ENCODE measurements at places on chromosomes 5 and 9.

DNA sequence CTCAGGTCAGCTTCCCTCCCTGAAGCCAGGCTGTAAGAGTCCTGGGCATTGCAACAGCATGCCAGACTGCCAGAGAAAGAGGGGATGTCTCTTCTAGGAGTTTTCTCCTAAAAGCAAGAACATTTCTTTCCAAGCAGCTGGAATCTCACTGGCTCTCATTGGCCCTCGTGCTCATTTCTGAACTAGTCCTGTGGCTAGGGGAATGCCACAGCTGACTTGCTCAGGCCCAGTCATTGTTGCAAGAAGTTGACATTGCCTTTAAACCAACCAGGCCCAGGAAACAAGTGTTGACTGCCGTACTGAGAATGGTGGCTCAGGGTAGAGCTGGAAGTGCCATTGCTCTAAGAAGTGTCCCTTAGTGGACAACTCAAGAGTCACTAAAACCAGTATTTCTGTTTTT lies 15.0 kb upstream of the CEP120 start:
- DNase-seq: no peak

DNA sequence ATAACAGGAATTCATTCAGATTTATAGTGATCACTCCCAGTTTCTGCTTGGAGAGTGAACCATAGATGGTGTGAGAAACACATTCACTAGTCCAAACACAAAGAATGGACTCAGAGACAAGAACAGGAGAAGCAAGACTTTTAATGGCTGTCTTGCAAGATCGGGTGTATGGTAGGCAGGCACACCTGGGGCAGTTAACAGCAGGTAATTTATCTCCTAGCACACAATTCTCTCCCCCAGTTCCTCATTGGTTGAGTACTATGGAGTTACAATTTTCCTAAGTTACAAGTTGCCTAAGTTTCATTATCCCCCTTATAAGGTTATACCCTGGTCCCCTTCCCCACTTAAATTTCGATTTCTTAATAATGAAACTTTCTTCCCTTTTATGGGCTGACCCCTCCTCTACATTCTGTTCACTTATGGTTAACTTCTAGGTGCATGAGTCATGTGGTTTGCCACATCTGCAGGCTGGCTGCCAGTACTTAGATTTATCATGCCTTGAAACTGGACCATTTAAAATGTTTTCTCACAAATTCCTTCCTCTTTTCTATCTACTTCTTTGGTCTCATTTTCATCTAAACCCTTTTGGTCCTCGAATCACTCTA lies 623.3 kb downstream of the HINT1 start:
- DNase-seq: no peak

- DNase-seq: no peak
Measured at GRCh38 chr5:139263536-139263935, 30.0 kb upstream of the MATR3 start.

DNA sequence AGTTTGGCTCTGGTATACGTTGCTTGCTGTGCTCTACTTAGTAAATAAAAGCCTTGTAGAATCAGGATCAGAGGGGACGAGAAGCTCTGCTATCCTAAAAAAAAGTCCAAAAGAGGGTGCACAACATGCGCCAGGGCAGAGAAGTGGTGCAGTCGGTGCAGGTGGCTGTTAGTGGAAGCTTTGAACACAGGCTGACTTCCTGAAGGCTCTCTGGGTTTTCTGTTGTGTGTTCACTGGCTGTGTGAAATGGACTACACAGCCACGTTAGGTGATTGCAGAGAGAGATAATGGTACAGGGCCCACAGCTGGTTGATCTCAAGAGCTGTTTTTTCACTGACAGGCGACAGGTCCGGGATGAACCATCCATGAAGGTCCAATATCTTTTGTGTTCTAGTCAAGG lies 167.4 kb downstream of the TMEM167A start:
- DNase-seq: no peak

GRCh38 chr9:96289392-96289791 lies 12.6 kb downstream of the HSD17B3 start:
- DNase-seq: no peak

GRCh38 chr9:7523426-7524043 lies 276.0 kb downstream of the DMAC1 start:
- no peak for DNase-seq

DNA sequence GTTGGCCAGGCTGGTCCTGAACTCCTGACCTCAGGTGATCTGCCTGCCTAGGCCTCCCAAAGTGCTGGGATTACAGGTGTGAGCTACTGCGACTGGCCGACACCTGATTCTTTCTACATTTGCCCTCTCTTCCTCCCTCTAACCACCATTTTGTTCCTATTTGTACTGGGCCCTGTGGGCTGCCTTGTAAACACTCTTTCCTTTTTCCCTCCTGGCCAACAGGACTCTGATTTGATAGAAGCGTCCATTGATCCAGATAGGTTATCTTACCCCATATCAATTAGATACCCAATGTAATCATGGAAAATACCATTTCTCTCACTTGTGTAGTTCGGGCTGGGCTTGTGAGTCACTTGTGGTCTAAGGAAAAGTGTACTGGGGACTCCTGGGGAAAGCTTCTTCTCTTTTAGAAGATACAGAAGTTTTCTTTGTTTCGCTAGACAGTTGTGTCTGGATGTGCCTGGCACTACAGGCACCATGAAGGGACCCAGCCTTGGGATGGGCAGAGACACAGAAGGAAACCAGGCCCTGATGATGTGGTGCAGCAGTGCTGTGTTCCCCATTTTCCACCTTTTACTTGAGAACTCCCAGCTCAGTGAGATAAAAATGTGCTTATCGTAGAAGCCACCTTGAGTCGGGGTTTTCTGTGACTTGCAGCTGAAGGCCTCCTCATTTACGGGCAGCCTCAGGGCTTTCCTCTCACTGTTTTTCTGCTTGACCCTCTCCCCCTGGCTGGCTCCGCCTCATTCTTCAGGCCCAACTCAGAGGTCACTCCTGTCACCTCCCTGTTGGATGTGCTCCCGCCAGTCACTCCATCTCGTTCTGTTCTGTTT lies 32.8 kb upstream of the CPEB4 start:
- no peak for DNase-seq

GRCh38 chr5:54612711-54613110 lies 95.2 kb downstream of the SNX18 start:
- DNase-seq: no peak

- DNase-seq: no peak
Measured at GRCh38 chr9:130805510-130806326, 29.3 kb upstream of the ABL1 start.

- no peak for DNase-seq
Measured at GRCh38 chr5:138148811-138149210, 9.6 kb upstream of the NME5 start.

DNA sequence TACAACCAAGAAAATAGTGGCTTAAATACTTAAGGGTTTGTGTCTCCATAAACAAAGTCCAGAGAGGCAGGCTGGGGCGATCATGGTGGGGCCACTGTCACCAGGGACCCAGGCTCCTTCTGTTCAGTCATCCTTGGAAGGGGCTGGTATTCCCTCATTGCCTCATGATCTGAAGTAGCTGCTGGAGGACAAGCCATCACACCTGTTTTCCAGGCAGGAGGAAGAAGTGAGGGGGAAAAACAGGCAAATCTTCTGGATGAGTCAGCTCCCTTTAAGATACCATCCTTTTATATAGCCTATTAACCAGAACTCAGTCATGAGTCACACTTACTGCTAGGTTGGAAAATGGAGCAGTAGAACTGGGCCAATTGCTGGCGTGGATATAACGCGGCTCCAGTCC lies 92.3 kb downstream of the DAP start:
- no peak for DNase-seq

GRCh38 chr5:172830876-172831662 lies 3.0 kb upstream of the ERGIC1 start:
- DNase-seq: no peak

DNA sequence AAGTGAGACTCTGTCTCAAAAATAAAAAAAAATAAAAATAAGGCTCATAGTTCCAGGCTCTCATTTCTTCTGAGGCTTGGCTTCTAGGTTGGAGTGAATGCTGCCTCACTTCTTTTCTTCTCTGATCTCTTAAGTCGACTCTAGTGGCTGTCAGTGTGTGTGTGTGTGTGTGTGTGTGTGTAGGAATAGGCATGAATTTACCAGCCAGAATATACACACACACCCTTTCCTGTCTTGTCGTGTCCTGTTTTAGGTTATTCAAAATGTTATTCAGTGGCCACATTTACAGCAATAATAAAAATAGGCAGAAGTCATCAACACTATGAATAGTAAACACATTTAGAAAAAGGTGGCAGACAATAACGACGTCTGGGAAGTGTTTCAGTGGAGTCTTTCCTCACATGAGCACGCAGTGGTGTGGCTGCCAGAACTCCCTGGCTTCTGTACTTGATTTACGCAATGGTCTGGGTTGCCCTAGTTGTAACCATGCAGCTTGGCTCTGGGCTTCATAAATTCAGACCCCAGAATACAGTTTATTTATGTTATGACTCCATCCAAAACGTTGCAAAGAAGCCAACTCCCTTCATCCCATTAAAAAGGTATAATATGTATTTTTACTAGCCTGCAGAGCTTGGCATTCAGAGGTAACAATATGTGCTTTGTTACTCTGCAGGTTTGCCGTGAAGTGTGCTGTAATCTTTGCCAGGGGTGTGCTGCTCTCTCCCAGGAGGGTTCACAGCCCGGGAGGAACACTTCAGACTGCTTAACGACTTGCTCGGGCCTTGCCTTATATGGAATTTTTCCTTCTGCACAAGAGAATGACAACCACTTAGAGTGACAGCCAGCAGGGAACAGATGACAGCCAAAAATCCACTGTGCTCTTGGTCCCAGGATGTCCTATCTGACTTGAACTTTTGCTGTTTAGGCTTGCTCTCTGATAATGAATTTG lies 34.4 kb upstream of the PALM2AKAP2 start:
- DNase-seq: no peak

- no peak for DNase-seq
Measured at GRCh38 chr9:69877852-69878514, 57.4 kb downstream of the CFAP95 start.

DNA sequence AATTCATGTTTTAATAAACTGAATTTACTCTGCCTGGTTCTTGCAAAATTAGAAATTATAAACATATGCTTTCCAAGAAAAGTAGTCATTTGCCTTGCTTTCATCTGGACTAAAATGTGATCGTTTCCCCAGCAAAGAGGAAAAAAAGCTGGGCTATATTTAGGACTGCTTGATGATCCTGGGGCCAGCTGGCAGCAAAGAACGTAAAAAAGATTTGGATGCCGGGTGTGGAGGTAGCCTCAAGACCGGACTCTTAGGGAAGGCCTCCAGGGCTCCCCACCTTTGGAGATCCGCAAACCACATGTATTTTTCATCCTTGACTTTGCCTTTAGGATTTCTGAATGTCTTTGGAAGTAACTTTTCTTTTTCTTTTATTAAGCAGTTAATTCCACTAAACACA lies 156.1 kb upstream of the SEMA6A start:
- DNase-seq: no peak

- no peak for DNase-seq
Measured at GRCh38 chr5:135064235-135064570, 30.2 kb upstream of the PITX1 start.

DNA sequence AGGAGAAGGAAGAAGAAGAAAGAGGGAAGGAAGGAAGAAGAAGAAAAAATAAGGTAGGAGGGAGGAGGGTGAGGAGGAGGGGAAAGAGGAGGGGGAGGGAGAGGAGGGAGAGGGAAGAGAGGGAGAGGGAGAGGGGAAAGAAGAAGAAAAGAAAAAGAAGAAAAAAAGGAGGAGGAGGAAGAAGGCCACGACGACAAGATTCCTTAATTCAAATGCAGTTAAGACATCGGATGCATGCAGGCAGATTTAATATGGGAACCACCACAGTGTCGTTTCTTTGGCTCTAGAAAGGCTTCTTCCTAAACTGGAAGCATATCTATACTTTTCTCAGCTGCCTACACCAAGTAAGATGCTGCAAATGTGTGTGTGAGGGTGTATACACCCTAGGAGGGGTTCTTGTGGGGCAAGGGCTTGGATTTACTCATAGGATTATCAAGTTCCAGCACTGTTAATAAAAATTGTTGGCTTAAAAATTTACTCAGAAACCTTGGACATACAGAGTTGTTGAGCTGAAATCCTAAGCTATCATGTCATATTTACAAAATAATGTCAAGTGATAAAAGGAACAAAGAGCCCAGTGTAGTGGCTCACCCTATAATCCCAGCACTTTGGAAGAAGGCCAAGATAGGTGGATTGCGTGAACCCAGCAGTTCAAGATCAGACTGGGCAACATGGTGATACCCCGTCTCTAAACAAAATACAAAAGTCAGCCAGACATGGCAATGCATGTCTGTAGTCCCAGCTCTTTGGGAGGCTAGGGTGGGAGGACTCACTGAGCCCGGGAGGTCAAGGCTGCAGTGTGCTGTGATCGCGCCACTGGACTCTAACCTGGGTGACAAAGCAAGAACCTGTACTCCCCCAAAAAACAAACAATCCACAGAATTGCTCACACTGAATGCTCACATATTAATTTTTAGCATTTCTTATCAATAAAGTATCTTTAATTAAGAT lies 108.5 kb downstream of the UBAP2 start:
- DNase-seq: no peak

DNA sequence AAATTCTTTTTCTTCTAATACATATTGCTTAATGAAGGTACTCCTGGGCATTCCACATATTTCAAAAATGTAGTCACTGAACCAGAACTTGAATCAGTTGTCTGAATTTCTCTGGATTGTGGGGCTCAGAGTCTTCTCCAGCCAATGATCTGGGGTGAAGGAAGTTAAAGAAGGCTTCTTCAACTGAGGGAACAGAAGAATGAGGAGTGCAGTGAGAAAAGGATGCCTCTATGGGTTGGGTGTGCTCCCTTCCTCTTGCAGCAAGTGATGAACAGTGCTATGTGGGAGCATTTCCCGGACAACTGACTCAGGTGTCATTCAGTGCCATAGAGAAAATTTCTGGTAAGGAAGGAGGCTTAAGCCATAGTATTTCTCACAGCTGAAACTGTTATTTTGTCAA lies 7.9 kb downstream of the LNPEP start:
- DNase-seq: no peak

Measured in left renal pelvis (tissue), 4 donors.